LHCN-M2 (cell line): ENCODE measurements at places on chromosomes 16 and 17. TPM values are rescaled to one million over a fixed set of nuclear protein-coding genes. Genes with fewer than 3 reads are reported as not detected.

TBC1D3G gene
- not detected in 2 replicates for total RNA-seq

TEX14 gene
- total RNA-seq = not detected in 2 replicates

ITGA2B gene
- 0.40 TPM in 1 of 2 replicates, not detected in the other for total RNA-seq

IGSF6 gene
- not detected in 2 replicates for total RNA-seq

KRT9 gene
- not detected in 2 replicates for total RNA-seq

CDH8 gene
- 0.32 and 3.0 TPM in 2 replicates for total RNA-seq

ZNF385C gene
- not detected in 2 replicates for total RNA-seq

CMTM2 gene
- total RNA-seq = not detected in 2 replicates

MPRIP gene
- total RNA-seq = 198 and 224 TPM in 2 replicates

SLC16A6 gene
- total RNA-seq = 0.13 and 0.17 TPM in 2 replicates

SSTR5 gene
- 0.64 and 0.98 TPM in 2 replicates for total RNA-seq

NPIPA5 gene
- total RNA-seq = 2.4 and 3.6 TPM in 2 replicates

SLC52A1 gene
- 0.06 TPM in 1 of 2 replicates, not detected in the other for total RNA-seq

FOXN1 gene
- total RNA-seq = not detected in 2 replicates

VTN gene
- 0.40 TPM in 1 of 2 replicates, not detected in the other for total RNA-seq

IKZF3 gene
- total RNA-seq = not detected in 2 replicates

ALDH3A1 gene
- total RNA-seq = not detected in 2 replicates

CD300LB gene
- not detected in 2 replicates for total RNA-seq

NPIPB13 gene
- total RNA-seq = 0.57 and 0.58 TPM in 2 replicates

DNAAF8 gene
- total RNA-seq = 0.06 and 0.98 TPM in 2 replicates
